ENCODE measurements at places on chromosomes 2 and 18. TPM values are rescaled to one million over a fixed set of nuclear protein-coding genes. Genes with fewer than 3 reads are reported as not detected.

The LCT gene
- 0.02 TPM for polyA plus RNA-seq

The SLC38A11 gene
- 0.22 TPM for polyA plus RNA-seq

The RDH14 gene
- 18.0 TPM for polyA plus RNA-seq

The ANKRD30BL gene
- polyA plus RNA-seq: not detected

The KIDINS220 gene
- polyA plus RNA-seq: 17.4 TPM

The SLC11A1 gene
- polyA plus RNA-seq: 7.0 TPM

The NPHP1 gene
- 1.9 TPM for polyA plus RNA-seq

The CYP1B1 gene
- 144 TPM for polyA plus RNA-seq

The PHLPP1 gene
- 2.2 TPM for polyA plus RNA-seq

The CHST9 gene
- not detected for polyA plus RNA-seq

The NAT8 gene
- not detected for polyA plus RNA-seq

The TRABD2A gene
- polyA plus RNA-seq: 1.1 TPM

The LIMS4 gene
- polyA plus RNA-seq: 2.9 TPM

The ERBB4 gene
- polyA plus RNA-seq: 0.11 TPM

The LOXL3 gene
- 4.7 TPM for polyA plus RNA-seq

Measured in adipose tissue (tissue), 3 donors.